ENCODE measurements at places on chromosomes 5 and 9.

DNA sequence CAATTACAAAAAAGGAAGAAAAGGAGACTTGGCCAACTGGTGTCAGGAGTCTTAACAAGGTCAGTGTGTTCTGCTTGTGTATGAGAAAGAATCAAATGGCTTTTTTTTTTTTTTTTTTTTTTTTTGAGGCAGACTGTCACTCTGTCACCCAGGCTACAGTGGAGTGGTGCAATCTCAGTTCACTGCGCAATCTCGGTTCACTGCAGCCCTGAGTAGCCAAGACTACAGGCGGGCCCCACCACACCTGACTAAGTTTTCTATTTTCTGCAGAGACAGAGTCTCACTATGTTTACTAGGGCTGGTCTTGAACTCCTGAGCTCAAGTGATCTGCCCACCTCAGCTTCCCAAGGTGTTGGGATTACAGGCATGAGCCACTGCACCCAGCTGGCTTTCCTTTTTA lies 3.1 kb upstream of the IL7R start:
- no peak for DNase-seq

DNA sequence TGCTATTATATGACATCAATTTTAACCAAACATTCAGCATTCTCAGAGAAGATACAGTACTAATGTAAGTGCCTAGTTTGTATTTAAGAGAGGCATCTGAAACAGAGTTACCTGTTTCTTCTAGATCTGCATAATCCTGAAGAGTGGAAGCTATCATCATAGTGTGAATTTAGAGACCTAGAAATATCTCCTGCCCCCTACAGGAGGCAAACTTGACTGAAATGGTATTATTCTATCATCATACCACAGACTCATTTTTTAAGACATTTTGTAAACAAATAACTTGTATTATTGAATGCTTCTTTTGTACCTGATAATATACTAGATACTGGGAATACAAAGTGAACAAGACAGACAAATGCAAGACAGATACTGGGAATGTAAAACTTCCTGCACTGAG lies 216.8 kb upstream of the RPS23 start:
- no peak for DNase-seq

GRCh38 chr5:83371726-83372125 lies 99.8 kb upstream of the VCAN start:
- no peak for DNase-seq

GRCh38 chr5:95786821-95787418 lies 35.6 kb downstream of the GLRX start:
- no peak for DNase-seq

GRCh38 chr5:58825899-58826298 lies 243.0 kb downstream of the RAB3C start:
- no peak for DNase-seq

- DNase-seq, result no peak
Measured at GRCh38 chr5:5523066-5523505, 100.6 kb downstream of the ICE1 start.

- DNase-seq, result no peak
Measured at GRCh38 chr9:94287877-94288513, 28.9 kb downstream of the ZNF169 start.

DNA sequence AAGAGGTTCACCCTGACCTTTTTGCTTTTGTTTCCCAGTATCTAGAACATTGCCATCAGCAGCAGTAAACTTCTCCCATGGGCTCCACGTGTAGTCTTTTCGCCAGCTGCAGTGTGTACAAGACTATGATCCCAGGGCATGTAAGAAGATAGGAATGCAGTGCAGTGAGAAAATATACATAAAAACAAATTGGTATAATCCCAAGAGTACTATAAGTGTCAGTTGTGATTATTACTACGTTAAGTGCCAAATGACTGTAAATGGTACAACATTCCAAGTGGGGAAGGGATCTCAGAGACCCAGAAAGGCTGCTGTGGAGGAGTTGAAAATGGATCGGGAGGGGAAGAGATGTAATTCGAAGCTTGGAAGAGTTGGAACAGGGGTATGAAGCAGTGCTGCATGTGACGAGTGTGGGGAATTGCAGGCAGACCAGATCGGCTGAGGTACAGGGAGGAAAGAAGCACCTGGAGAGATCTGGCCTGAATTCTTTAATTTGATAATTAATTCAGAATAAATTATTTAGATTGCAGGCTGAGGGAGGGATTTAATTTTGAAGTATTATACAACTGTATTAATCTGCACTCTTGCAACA lies 95.1 kb downstream of the FBXL7 start:
- no peak for DNase-seq

- DNase-seq, result no peak
Measured at GRCh38 chr5:89967771-89968444, 441.6 kb downstream of the CETN3 start.

DNA sequence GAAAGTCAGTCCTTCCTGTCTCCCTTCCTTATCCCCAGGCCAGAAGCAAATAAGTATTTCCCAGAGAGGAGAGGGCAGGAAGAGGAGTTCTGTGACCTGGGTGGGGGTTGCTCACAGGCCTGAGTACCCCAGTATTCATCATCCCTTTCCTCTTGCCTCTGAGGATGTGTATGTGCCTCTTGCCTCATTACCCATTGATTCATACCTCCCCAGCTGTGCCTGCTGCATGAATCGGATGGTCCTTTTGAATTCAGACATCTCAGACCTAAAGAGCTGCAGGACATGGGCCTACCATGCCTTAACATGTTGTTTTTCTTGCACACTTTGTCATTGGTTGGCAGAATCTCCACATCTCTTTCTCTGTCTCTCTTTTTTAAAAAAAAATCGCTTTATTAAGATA lies 112.8 kb upstream of the SHB start:
- DNase-seq, result no peak

GRCh38 chr9:136251264-136252115 lies 5.9 kb upstream of the QSOX2 start:
- DNase-seq, result no peak

GRCh38 chr9:88746743-88747398 lies 211.9 kb downstream of the NXNL2 start:
- DNase-seq, result no peak

DNA sequence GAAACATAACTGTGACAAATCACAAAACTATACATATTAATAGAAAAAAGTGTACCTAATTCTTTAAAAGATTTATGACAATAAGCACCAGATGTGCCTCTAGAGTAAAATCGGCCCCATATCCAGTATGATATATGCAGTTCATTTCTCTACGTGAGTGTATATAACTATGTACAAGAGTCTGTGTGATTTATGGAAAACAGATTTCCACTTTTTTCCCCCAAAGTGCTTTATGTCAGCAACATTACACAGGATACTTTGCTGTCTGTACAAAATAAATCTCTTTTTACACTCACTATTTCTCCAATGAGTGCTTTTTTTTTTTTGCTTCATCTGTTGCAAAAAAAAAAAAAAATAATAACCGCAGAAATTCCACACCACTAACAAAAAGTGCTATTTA lies 298.8 kb upstream of the RFX3 start:
- DNase-seq, result no peak
